CD4-positive, alpha-beta T cell treated with Interleukin-12 subunit alpha and Interleukin-12 subunit beta, for 1 hour (primary cell): ENCODE measurements at places on chromosomes 6 and 20.

- no peak for DNase-seq
These were observed 70.6 kb downstream of the CTNNBL1 start for GRCh38 chr20:37764333-37764935.

- DNase-seq: no peak
These were observed 472.9 kb upstream of the ZNF337 start for GRCh38 chr20:26169506-26169905.

GRCh38 chr6:1075880-1076279 is 236.0 kb upstream of the FOXQ1 start:
- no peak for DNase-seq

DNA sequence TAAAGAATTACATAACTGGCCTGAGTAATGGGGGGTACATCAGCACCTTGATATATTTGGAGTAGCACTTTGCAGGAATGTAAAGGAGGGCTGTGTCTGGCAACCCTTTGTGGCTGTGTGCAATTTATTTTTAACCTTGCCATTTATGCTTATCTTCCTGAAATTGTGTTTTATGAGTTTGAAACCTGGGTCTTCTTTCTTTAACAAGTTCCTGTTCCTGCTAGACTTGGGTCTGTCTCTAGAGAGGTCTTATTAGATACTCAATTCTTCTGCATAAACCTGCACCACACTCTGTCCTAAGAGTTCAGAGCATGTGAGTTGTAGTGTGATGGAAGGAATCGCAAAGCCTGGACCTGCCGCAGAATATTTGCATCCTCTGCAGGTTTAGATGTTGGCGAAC is 181.0 kb downstream of the JARID2 start:
- DNase-seq: no peak

DNA sequence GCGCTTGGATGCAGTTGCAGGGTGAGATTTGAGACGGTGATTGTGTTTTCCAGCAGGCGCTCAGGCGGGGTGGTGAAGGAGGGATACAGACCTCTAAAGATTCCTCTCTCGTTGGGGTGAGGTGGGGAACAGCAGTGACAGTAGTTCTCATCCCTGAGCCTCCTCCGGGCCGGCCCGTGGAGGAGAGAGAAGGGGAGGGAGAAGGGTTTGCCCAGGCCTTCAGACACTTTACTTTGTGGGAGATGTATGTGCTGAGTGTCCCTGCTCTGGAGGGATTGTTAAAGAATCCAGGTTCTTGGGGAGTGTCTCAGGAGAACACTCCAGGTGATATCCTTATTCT is 41.0 kb downstream of the PSMB9 start:
- no peak for DNase-seq

- no peak for DNase-seq
These were observed 329.3 kb downstream of the NRN1 start for GRCh38 chr6:5677219-5678000.

GRCh38 chr20:43949741-43950618 is 35.3 kb downstream of the TOX2 start:
- DNase-seq: peak; percentile 74

- no peak for DNase-seq
These were observed 74.3 kb downstream of the ARID1B start for GRCh38 chr6:156851454-156851921.

- DNase-seq: no peak
These were observed 22.2 kb upstream of the CCN5 start for GRCh38 chr20:44692932-44693480.

GRCh38 chr20:64063389-64064144 is 569 bp downstream of the TCEA2 start:
- no peak for DNase-seq

DNA sequence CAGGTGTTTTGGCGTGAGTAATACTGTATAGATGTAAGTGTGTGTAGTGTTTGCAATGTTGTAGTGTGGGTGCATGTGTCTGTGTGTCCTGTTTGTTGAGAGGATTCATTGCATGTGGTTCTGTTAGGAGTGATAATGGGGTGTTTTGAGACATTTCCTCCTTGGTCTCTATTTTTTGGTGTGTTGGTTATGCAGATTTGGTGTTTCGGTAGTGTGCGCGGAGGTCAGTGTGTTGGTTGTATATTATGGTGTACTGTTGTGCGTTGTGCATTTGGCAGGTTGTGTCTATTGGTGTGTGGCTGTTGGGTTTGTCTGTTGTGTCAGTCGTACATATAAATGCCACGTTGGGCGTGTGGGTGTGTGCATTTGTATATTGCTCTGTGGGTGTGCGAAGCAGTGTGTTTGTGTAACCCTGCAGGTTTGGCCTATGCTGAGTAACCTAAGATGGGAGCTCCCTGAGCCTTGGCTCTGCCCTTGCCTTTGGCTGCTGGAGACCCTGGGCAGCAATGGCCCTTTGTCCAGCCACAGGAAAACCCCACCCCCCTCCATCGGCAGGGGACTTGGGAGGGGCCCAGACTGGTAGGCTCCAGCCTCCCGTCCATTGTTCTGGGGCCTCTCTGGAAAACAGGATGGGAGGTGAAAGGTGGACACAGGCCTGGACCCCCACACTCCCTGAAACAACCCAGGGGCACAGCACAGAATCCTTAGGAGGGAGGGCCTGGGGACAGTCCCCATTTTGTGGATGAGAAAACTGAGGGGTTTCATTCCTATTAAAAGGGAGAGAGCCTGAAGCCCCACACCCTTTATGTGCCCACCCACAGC is 10.3 kb upstream of the ID1 start:
- DNase-seq: no peak

DNA sequence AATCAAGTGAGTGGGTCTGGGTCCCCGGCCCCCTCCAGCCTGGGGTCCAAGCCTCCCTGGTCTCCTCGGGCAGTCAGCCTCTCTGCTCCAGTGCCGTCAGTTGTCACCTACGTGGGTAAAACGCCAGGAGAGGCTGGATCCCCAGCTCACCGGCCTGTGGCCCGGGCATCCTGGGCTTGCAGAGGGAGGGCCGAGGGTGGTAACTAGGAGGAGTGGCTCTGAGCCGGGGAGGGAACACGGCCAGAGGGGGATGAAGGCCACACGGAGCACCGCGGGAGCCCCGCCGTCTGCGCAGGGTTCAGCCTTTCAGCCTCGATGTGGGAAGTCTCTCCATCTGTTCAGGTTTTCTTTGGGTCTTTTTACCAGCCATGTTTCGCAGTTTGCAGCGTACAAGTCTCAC is 29.5 kb upstream of the BHLHE23 start:
- DNase-seq: no peak

- no peak for DNase-seq
These were observed 138.9 kb upstream of the NUP153 start for GRCh38 chr6:17845598-17845997.

DNA sequence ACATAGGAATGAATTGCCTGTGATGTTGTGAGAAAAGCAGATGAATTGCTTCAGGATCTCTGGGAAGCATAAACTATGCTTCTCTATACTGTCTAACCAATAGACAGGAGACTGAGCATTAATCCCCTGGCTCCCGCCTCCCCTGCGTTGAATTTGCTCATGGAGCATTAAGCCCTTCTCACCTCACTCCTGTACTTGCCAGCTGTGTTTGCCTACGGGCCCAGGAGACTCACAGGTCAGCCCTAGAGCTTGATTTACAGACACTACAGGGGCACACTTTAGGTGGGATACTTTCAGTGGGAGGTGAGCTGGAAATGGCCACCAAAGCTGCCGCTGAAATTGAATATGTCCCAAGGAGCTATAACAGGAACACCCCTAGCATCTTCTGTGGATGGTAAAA is 418.7 kb downstream of the CBLN4 start:
- no peak for DNase-seq

DNA sequence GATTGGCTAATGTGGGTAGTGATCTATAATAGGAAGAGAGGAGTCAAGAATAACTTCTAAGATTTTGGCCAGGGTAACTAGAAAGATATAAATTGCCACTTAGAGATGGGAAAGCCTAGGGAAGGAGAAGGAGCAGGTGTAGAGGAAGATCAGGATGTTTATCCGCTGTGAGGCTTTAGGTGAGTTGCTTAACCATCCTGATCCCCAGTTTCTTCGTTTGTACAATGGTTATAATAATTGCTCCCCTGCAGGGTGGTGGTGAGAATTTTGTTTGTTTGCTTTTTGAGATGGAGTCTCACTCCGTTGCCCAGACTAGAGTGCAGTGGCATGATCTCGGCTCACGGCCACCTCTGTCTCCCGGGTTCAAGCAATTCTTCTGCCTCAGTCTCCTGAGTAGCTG is 2.4 kb upstream of the MYMX start:
- DNase-seq: no peak

GRCh38 chr6:13733178-13733887 is 21.7 kb upstream of the RANBP9 start:
- no peak for DNase-seq

- DNase-seq: no peak
These were observed 176.4 kb downstream of the TFAP2B start for GRCh38 chr6:50995036-50995435.

DNA sequence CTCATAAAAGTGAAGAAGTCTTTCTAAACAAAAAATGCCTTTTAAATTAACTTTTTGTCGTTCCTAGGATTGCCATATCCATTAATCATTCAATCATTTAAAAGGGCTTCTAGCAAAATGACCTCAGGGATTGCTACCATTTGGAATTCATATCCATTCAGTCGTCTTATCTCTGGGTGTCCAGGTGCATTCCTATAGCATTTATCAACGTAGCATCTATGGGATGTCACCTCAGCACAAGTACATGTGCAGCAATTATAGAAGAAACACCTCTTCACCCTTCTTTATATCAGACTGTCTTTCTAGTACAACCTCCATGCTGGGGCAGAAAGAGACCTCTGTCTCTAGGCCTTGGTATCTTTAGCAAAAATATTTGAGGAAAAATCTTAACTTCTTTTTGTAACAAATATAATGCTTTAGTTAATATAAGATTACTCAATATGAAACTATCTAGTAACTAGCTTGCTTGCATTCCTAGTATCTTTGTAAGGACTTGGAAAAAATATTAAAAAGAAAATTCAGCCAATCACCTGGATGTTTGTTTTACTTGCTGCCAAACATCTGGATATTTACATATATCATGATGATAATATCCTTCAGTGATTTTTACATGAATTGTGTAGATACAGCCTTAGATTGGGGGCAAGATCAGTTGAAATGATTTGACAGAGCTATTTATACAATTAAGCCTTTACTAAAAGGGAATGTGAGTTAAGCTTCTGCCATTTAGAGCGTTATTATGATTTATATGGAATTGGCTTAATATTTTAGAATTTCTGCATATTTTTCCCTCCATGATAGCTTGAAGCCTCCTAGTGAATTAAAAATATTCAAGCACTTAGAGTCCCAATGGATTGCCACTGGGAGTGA is 356.8 kb downstream of the HDGFL1 start:
- no peak for DNase-seq

DNA sequence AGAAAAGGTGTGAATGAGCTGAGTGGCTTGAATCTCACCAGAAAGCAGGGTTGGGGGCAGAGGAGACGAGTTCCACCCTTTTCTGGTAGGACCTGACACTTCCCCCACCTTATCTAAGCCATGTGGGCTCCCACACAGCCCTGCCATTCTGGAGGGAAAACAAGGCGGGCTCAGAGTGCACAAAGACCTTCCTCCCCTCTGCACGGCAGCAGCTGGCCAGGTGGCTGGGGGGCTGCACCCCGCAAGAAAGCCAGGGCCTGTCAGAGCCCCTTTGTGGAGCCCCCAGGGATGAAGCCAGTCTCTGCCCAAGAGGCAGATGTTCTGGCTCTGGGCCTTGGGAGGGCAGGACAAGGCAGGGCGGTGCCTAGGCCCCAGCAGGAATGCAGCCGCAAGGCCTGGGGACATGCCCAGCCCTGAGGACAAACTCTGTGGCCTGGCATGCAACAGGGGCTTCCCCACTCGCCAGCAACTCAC is 48.4 kb upstream of the DSN1 start:
- DNase-seq: no peak

DNA sequence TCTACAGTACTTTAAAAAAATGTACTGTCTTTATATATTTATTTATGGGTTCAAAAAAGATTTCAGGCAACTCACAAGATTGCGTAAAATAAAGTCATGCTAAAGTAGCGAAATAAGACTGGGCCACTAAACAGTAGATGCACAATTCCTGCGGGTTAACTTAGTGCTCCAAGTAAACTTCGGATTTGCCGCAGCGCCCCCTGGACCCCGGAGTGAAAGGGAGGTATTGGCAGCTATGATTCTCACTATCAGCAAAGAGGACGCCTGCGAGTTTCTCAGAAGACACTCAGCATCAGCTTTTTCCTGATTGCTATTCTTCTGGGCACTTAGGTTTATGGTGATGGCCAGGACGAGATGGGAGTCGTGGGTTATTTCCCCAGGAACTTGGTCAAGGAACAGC is 1.4 kb downstream of the OTOR start:
- DNase-seq: no peak

GRCh38 chr20:21183722-21184121 is 57.8 kb downstream of the KIZ start:
- no peak for DNase-seq

GRCh38 chr6:108117427-108118358 is 43.2 kb upstream of the OSTM1 start:
- peak; percentile 27 for DNase-seq

- no peak for DNase-seq
These were observed 255.9 kb upstream of the DEFB112 start for GRCh38 chr6:50305660-50306059.

DNA sequence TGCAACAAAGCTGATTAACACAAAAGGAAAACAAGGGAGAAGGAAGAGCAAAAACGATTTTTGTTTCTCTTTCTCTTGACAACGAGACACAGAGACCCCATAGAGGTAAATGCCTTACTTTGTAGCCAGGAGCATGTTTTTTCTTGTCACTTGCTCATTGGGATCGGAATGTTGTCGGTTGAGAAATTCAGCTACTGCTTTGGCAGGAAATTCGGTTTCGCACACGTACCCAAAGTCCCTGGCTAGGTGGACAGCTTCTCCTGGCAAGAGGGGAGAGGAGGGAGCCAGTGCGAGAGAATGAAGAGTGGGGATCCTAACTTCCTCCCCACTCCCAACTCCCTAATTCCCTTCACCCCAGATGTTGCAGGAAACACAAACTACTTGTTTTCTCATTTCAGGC is 14.5 kb downstream of the TFAP2A start:
- no peak for DNase-seq

DNA sequence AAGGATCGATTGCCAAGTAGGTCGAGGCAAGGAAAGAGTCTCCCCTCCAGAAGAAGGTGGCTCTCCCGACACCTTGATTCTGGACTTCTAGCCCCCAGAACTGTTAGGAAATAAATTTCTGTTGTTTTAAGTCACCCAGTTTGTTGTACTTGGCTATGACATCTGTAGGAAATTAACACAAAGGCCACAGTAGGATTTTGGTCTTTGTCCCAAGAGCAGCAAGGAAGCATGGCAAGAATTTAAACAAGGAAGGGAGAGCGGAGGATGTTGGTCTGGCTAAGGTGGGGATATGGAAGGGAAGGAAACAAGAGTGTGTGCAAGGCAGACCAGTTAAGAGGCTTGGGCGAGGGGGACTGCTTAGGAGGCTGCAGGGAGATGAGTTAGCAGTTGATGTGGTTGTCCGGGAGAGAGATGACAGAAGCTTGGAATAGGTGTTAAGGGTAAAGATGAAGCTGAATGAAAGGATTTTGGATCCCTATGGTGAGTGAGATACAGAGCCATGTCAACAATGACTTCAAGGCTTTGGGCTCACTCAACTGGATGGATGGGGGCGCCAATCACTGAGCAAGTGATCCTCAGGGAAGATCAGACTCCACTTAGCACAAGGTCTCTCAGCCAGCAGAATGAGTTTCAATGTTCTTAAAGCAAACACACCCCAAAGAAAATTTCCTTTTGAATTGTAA is 140.5 kb upstream of the ZNF217 start:
- no peak for DNase-seq
